ENCODE measurements at places on chromosomes 7 and 10.

DNA sequence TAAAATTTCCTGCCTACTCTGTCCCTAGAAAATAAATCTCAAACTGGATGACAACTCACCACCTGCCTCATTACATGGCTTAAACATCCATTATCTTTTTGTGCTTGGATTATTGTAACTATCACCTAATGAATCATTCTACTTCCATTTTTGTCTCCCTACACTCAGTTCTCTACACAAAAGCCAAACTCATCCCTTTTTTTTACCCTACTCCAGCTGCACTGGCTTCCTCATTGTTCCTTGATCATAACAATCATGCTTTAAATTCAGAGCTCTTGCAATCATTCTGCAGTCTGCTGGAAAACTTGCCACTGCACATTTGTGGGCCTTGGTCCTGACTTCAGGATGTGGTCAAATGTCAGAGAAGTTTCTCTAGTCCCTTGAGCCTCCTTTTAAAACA lies 280.0 kb downstream of the DGKB start:
- no peak for DNase-seq

GRCh38 chr7:85160223-85160622 lies 26.6 kb downstream of the SEMA3D start:
- DNase-seq = no peak

DNA sequence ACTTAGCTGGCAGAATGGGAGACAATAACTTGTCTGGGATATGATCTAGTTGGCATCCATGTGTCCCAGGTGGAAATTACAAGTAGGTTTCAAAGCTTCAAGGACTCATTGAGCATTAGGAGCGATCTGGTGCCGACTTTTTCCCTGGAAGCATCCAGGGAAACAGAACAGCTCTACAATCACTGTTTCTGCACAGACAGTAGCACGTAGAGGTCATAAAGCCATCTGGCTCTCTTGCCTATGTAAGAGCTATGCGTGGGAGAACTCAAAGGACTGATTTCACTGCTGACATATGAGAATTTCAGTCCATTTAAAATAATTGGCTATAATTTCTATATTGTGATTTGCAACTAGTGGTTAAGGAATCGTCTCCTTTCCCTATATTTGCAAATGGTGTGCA lies 791.7 kb downstream of the REEP3 start:
- no peak for DNase-seq

DNA sequence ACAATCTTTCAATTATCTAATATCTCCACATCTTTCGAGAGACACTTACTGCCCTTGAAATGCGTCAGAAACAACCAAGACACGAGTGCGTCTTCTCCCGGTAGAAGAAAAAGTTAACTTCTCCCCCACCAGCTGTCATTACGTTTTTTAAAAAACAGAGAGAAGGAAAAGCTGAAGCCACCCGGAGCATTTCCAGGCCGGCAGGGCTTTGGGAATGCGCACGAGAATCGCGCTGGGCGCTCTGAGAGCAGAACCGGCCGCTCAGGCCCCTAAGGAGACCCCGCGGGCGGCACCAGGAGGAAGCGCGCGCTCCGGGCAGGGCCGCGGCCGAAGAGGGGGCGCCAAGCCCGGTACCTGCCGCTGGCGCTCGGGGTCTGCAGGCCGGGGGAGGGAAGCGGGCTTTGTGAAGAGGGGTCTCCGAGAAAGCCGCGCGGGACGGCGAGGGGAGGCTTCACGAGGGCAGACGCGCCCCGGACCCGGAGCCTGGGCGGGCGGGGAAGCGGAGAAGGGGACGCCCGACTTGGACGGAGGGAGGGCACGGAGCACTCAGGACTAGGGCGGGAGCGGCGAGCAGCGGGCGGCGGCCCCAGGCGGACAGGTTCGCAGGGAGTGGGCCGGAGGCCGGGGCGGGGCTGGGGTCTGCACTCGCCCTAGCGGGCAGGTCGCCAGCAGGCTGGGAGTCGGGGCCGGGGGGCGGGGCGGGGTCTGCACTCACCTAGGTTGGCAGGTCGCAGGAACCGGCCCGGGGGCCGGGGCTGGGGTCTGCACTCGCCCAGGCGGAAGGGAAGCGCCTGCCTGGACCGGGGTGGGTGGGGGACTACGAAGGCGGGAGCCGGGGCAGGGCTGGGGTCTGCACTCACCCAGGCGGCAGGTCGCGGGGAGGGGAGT lies 932 bp downstream of the ESYT2 start:
- peak; percentile 12 for DNase-seq

DNA sequence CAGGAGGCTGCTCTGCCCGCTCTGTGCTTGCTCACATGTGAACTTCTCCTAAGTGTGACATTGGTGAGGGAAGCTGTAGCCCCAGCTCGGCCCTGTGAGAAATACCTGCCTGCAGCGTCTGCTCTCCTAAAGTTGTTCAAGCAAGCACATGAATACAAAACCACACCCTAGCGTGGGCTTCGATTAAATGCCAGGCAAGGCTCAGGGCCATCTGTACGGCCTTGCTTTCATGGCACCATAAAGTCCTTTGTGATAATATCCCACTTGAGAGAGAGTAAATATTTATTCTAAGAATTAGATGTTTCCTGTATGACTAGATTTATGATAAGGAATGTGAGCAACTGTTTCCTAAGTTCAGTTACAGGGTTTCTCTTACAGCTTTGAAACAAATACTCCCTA lies 262.8 kb upstream of the KLF14 start:
- DNase-seq = no peak

DNA sequence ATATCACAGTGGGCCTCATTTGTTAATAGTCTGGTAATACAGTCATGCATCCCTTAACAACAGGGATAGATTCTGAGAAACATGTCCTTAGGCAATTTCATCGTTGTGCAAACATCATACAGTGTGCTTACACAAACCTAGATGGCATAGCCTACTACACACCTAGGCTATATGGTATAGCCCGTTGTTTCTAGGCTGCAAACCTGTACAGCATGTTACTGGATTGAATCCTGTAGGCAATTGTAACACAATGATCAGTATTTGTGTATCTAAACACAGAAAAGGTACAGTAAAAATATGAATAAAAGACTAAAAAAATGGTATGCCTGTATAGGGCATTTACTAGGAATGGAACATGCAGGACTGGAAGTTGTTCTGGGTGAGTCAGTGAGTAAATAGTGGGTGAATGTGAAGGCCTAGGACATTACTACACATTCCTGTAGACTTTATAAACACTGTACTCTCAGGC lies 12.0 kb upstream of the RHOBTB1 start:
- DNase-seq = no peak

DNA sequence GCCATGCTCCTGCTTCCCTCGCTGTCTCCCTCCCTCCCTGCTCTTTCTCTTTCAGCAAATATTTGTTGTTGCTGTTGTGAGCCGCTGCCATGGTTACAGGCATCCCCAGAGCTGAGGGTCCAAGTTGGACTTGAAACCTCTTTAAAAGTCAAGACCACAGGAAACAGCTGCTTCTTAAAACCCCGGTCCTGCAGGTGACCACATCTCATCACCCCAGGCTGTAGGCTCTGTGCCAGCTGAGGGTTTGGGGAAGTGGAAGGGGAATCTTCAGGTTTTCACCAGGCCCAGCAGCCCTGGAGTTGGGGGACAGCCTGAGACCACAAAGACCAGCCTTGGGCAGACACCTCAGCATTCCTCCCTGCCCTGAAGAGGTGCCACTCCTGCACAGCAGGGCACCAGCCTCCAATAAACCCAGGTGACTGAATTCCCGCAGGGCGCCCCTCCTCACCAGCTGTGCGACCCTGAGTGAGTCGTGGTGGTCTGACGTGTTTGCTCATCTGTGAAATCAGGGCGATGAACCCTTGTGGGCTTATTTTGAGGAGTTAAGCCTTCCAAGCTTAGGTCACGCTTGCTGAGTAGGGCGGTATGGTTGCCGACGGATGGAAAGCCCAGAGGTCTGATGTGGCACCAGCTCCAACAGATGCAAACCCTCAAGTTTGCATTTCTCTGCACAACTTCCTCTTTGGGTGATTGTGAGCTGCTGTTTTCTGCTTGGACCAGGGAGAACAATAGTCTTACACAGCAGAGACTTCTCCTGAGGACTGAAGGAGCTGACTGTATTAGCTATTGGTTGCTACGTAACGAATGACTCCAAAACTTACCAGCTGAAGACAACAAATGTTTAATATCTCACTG lies 24.8 kb downstream of the NPTX2 start:
- DNase-seq = no peak

DNA sequence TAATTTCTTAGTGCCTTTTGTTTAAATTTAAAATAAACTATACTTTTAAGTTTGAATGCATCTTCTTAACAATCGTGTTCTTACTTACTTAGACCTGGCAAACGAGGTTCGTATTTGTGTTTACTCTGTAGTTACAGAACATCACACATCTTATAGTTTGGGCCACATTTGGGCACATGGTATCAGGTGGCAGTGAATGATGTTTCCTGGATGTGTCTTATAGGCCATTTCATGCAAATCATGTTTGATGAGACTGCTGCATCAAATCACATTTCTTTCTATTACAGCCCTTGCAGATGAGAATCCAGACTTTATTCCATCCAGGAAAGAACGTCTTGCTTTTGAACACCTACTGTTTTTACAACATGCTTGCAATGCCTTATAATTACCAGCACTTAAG lies 78.5 kb downstream of the RBM33 start:
- no peak for DNase-seq

GRCh38 chr10:113301342-113301984 lies 251.4 kb upstream of the HABP2 start:
- DNase-seq = no peak

GRCh38 chr7:131244259-131244852 lies 83.3 kb upstream of the MKLN1 start:
- no peak for DNase-seq

DNA sequence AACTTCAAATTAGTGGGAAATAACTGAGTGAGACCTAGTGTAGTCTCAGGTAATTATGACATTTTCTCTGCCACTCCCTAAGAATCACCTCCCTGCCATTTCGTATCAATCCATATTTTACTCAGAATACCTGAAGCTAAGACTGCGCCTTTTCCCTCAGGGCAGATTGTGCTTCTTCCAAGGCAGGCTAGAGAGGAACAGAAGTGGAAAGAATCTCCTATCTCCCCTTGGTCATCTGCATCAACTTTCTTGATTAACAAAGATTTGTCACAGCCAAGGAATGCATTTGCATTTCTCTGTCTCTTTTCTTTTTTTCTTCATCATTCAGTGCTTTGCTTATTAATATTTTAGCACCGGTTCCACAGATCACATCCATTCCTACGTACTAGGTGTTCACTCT lies 119.1 kb downstream of the PTPRZ1 start:
- no peak for DNase-seq

All from T follicular helper cell (primary cell).